Cardiac fibroblast (primary cell): ENCODE measurements at places on chromosomes 3 and 15.

- DNase-seq: no peak
Measured at GRCh38 chr15:60228619-60229018, 169.2 kb downstream of the ANXA2 start.

- peak; percentile 78 for DNase-seq
Measured at GRCh38 chr15:52010633-52011595, 8.1 kb upstream of the MAPK6 start.

GRCh38 chr3:16697443-16698147 is 92.4 kb upstream of the DAZL start:
- DNase-seq: peak; percentile 87

GRCh38 chr15:28887339-28888174 is 1.8 kb downstream of the APBA2 start:
- DNase-seq: no peak

- DNase-seq: peak; percentile 38
Measured at GRCh38 chr3:98962189-98962930, 60.9 kb upstream of the DCBLD2 start.

GRCh38 chr3:194117104-194117845 is 18.7 kb upstream of the HES1 start:
- no peak for DNase-seq

- no peak for DNase-seq
Measured at GRCh38 chr3:137778941-137779340, 14.8 kb downstream of the SOX14 start.

DNA sequence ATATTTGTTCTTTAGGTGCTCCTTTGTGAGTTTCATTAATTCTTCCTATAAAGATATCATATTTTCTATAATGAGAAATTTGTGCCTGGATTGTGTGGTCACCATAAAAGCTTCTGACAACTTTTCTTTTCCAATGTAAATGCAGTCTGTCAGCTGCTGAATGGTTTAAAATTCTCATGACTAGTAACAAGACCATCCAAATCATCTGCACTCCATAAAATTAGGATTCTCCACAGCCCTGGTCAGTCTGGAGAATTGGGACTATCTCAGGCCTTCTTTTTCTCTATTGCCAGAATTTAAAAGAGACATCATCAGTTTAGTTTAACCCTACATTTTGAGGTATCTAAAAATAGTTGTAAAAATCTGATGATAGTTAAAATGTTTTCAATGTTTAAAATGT is 180.9 kb downstream of the DTWD1 start:
- DNase-seq: no peak

DNA sequence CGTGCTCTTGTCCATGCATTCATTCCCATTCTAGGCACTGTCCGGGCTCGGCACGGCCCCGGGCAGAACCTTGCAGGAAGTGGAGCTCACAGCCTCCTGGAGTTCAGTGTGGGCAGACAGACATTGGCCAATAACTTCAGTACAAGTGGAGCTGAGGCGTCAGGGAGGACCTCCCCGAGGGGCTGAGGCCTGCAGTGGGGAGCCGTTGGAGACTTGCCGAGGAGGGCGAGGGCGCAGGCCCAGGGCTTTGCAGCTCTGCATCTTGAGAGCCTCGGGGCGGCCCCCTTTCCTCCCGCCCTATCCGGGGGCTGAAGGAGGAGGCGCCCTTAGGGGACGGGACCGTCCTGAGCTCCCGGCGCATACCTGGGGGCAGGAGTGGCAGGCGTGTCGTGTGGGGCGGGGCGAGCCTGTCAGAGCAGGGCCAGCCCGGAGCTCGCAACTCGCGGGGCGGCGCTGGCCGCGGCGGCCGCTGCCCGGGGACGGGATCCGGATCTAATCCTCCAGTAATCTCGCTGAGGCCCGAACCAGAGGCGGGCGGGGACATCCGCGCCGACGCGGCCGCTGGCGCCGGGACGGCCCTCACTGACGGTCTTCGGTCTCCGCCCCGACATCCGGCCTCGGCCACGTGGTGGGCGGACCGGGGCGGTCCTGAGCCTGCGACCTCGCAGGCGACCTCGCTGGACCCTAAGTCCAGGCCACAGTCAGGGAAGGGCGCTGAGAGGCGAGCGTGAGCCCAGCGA is at the start of gene ACY1:
ACY1 (plus strand) TSS at position 698 of the 740 bp plus-strand sequence. CDS start 530 bp downstream, outside the sequence.
- DNase-seq: peak; percentile 96
